Upper lobe of right lung (tissue), 1 donor: ENCODE measurements at places on chromosomes 1 and 21. TPM values are rescaled to one million over a fixed set of nuclear protein-coding genes. Genes with fewer than 3 reads are reported as not detected.

The ZNF648 gene
- not detected for total RNA-seq

The NBPF20 gene
- total RNA-seq = 2.7 TPM

DNA sequence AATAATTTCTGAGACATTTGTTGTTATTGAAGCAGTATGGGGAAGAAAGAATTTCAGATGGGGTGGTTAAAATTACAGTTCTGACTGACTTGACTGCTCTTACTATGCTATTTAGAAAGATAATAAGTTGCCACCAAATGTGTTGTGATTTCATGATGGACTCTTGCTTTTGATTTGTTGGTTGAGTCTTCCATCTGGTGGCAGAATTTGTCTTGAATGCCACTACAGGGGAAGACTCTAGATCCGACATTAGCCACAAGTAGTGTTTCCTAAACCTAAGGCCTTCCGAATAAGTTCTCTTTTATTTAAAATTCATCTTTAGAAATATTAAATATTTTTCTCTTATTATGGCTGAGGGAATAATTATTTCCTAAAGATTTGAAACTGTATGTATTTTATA is 190.9 kb upstream of the ADGRL4 start:
- no peak for DNase-seq

DNA sequence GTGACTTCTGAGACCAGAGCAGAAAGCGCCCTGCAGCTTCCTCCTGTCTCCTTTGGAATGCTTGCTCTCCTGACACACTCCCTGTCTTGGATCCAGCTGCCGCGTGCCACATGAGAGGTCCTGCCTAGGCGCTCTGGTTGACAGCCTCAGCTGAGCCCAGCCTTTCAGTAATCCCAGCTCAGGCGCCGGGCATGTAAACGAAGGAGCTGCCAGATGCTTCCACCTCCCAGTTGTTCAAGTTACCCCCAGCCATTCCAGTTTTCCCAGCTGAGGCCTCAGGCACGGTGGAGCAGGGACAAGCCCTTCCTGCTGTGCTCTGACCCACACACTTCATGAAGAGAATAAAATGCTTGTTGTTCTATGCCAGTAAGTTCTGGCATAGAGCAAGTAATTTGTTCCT is 14.3 kb upstream of the CD34 start:
- no peak for DNase-seq

DNA sequence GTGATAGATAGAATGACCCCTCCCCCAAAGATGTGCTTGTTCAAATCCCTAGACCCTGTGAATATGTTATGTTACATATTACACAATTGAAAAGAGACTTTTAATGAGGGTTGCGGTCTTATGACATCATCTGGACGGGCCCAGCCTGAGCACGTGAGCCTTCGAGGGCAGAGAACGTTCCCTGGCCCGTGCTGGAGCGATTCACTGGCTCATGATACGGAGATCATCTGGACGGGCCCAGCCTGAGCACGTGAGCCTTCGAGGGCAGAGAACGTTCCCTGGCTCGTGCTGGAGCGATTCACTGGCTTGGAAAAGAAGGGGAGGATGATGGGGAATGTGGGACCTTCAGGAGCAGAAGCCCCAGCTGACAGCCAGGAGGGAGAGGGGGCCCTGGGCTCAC is 34.4 kb upstream of the COL18A1 start:
- no peak for DNase-seq

DNA sequence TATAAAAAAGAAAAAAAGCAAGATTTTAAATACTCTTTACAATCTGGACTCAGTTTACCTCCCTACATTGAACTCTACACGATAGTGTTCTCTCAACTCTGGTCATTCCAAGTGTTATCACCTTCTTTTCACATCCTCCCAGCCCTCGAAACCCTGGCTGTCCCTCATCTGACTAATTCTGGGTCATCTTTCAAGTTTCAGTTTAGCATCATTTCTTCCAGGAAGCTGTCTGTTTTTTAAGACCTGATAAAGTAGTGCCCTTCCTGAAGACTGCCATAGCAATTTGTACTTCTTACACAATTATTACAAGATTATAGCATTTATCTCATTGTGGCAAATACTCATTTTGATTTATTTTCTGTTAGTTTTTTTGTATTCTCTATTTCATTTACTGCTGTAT is 1.2 kb downstream of the ALG14 start:
- no peak for DNase-seq
